ENCODE measurements at places on chromosomes 4 and X.

DNA sequence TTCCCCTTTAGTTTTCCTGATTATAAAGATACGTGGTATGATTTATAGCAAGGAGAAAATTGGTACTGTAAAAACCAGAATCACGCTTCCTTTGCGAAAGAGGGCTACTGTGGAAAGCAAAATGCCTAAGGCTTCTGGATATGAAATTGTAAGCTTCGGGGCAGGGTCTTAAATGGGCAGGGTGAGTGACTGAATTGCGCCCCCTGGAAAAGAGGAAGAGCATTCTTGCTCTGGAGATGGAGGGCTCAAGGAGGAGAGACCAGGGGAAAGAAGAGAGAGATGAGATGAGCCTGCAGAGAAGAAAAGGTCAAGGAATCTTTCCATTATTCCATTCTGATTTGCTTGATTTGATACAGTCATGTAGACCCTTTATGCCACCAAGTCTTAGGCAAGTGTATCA lies 13.1 kb upstream of the ETNPPL start:
- no peak for DNase-seq

- DNase-seq = no peak
These were observed 103.4 kb upstream of the PJA1 start for GRCh38 chrX:69268611-69269010.

DNA sequence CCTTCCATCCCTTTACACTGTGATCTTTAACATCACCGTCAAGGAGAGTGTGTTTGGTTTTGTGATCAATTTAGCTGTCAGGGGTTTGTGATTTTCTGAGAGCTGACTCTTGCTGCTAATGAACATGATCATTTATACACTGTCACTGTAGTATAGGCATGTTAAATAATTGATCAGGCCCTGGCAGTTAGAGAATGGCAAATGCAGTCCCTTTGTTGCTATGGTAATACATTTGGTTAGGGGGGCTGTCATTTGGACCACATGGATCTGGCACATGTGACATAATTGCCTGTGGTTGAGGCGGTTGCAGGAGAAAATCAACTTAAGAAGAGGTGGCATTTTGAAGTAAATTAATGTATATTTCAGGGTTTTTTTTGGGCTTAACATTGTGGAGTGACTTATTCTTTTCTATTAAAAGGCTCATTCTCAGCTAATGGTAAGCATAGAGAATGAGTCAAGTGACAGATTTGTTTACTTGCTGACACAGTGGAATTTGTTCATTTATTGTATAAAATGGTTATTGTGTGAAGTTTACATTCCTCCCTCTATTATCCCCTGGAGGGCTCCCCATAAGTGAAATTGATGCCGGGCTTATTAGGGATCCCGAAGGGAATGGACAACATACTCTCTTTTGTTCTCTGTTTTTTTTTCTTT lies 114.0 kb downstream of the FHIP1A start:
- no peak for DNase-seq

DNA sequence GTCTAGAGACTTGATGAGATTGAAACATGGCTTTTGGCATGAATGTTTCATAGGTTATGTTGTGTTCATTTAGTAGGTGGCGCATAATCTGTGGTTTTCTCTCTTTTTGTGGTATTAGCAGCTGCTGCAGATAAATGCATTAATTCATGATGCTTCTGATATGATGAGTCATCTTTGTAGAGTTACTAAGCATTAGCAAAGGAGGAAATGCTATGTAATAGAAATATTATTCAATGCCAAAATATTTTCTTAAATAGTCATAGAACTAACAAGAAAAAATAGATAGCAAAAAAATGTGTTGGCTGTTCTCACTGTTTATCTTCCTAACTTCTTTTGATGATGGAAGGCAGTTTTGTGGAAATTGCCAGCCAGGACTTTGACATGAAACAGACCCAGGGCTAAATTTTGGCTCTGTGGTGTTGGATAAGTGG lies 3.6 kb downstream of the ZXDB start:
- no peak for DNase-seq

DNA sequence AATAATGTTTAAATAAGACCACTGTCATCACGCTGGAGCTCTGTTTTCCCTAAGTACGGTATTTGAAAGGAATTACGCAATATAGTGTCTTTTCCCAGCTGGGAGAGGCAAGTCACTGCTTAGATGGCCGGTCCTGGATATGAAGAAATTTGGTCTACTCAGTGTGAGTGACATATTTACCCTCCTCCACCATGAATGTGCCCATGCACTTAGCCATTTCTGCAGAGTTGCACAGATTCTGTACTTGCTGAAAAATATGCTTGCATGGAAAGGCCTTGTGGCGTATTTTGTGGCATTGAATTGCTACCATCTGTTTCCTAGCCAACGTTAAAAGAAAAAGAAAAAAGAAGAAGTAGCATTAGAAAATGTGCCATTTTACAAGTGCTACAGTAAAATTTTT lies 73.1 kb downstream of the ADGRL3 start:
- peak; percentile 92 for DNase-seq

- DNase-seq = no peak
These were observed 249.0 kb downstream of the STK32B start for GRCh38 chr4:5300283-5300682.

- DNase-seq = no peak
These were observed 18.4 kb upstream of the MAGEB17 start for GRCh38 chrX:16148896-16149295.

GRCh38 chr4:85759388-85759787 lies 284.4 kb downstream of the ARHGAP24 start:
- no peak for DNase-seq

- no peak for DNase-seq
These were observed at the start of gene SPIN3 for GRCh38 chrX:56995271-56995994. Gene SPIN3, minus strand, starts transcription at chrX:56995541. Its CDS starts 594 bp downstream, at chrX:56994947.

- DNase-seq = no peak
These were observed 775 bp downstream of the KCTD8 start for GRCh38 chr4:44447563-44448504.

- no peak for DNase-seq
These were observed 31.2 kb downstream of the PDE5A start for GRCh38 chr4:119597377-119597776.
